ENCODE measurements at places on chromosomes 4 and X.

DNA sequence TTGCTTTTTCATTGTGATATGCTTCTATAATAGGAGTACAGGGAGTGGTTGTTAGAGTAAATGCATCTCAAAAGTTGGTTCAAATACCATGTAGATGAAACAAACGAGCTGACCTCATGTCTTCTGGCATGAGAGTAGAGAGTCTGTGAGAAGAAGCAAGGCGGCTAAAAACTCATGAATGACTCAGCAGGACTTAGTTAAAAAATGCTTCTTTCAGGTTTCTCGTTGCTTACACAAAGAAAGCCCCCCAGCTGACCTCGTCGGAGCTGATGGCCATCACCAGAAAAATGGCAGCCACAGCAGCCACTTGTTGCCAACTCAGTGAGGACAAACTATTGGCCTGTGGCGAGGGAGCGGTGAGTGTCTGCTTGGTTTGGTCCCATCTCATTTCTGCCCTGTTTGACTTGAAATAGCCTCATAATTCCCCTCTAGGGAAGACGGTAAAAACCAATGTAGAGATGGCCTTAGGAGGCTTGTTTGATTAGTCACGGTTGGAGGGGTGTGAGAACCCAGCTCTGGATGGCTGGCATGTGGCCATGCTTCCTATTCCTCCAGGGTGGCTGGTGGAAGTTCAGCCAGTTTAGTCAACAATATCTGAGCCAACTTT lies 14.5 kb downstream of the AFP start:
- no peak for DNase-seq

- DNase-seq: no peak
Measured at GRCh38 chr4:133450813-133451212, 301.7 kb downstream of the PCDH10 start.

DNA sequence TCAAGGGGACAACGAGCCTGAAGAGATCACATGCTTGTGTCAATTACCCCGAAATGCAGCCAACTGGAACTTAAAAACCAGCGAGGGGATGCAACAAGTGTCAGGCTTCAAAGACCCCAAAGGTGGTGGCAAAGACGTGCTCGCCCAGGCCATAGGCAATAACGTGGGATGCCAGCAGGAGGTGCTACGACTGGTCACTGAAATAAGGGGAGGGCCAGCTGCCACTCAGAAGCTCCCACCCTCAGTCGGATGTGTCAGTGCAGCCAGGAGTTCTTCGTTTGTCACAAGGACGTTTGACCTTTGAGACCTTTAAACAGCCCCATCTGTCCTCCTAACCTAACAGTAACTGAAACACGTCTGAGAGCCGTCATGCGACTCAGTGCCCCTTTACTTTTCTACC lies 556.8 kb upstream of the PCDH10 start:
- no peak for DNase-seq

DNA sequence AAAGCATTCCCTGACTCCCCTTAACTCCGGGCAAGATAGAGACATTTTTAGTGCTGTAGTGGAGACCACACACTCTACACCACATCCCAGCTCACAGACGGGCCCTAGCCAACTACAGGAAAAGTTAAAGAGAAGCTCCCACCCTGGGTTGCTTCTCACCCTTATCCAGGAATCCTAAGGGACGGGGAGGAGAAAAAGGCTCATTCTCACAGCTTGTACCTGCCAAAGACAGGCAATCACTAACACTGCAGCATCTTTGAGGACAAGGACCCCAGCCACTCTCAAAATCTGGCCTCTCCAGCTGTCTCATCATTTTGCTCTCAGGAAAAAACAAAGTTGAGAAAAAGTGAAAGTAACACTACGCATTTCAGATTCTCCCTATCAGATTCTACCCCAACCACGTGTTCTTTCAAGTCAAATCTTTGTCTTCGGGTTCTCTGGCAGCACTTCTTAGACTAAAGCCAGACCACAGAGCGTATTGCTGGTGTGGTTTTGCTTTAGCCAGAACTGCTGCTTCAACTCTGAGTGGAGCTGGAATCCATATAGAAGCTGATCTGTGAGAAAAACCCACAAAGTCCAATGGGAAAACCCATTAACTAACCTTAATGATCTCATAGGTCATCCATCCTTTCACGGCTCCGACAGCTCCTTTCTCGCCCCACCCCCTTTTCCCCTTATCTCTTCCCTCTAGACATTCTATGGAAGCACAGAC lies 605.9 kb upstream of the DIPK2B start:
- no peak for DNase-seq

DNA sequence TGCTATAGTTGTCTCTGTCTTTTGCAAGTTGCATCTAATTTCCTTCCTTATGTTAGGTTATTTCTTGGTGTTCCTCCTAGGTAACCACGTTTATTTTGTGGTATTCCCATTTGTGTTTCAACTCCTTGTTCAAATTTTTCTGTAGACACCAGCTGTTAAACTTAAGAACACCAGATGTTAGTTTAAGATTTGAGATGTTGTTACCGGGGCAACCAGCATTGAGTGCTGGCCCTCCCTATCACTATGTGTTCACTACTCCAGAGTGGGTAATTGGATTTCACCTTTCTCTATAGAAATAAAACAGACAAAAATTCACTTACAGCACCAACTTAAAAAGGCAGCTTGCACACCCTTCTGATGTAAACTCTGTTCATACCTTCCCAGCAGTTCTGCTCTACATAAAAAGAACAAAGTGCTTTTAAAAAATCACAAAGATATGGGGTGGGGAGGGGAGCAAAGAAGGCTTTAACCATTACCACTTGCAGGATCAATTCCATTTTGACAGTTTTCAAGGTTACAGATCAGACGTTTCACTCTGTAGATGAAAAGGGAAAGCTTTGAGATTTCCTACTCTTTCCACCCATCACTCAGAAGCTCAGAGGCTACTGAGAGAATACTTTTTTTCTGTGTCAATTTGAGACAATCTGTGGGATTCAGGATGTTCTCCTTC lies 82.9 kb downstream of the DKK2 start:
- no peak for DNase-seq

DNA sequence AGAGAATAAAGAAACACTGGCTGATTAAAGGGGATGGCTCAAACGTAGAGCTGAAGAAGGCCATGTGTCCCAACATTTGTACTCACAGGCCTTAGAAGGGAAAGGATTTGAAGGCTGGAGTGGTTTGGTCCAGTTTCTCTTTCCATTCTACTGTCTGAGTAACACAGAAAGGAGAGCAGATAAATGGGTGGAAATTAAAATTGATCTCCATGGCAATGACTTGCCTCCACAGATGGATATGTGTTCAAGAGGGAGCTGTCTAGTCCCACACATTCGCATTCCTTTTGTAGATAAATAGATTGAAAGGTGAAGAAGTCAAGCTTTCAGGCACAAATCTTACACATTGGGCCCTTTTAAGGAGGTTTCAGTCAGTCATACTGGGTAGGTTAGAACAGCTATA lies 74.6 kb downstream of the DOCK11 start:
- no peak for DNase-seq

DNA sequence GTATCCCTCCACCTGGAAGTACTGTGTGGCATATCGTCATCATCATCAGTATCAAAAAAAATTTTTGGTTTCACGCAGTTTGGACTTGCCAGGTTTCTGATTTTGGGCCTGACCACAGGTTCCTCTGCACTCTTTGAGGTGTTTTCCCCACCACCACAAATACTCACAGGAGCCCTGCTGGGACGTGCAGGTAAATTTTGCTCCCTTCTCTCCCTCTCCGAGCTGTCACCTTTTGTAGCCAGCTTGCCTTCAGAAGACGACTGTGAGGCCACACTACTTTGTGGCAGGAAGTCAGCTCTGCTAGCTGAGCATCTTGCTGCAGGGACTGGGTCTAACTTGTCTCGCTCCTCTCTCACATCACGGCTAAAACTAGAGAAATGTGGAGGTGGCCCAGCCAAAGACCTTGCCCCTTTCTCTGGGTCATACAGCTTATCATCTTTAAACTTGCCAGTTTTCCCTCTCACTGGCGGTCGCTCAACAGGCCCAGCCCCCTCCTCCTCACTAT lies 2.8 kb downstream of the PJA1 start:
- no peak for DNase-seq

- no peak for DNase-seq
Measured at GRCh38 chrX:47664737-47665136, 5.8 kb upstream of the UXT start.

GRCh38 chrX:153488231-153488914 lies 6.4 kb upstream of the BGN start:
- no peak for DNase-seq

Measured in esophagus squamous epithelium (tissue), 5 donors.